Stimulated activated naive CD4-positive, alpha-beta T cell treated with Interleukin-2 at 50 U/mL for 16 hours (primary cell): ENCODE measurements at places on chromosomes 12 and 14.

GRCh38 chr14:24258548-24259265, 4.3 kb downstream of the TGM1 start:
- no peak for DNase-seq

GRCh38 chr14:65517635-65518542, 105.4 kb downstream of the FUT8 start:
- DNase-seq: no peak

- DNase-seq: no peak
These were observed 6.8 kb upstream of the LHX5 start for GRCh38 chr12:113478351-113479011.

- peak; percentile 2 for DNase-seq
These were observed 235.0 kb downstream of the ATP23 start for GRCh38 chr12:58176296-58176869.

- DNase-seq: no peak
These were observed 111.9 kb downstream of the CCDC60 start for GRCh38 chr12:119446459-119446858.

DNA sequence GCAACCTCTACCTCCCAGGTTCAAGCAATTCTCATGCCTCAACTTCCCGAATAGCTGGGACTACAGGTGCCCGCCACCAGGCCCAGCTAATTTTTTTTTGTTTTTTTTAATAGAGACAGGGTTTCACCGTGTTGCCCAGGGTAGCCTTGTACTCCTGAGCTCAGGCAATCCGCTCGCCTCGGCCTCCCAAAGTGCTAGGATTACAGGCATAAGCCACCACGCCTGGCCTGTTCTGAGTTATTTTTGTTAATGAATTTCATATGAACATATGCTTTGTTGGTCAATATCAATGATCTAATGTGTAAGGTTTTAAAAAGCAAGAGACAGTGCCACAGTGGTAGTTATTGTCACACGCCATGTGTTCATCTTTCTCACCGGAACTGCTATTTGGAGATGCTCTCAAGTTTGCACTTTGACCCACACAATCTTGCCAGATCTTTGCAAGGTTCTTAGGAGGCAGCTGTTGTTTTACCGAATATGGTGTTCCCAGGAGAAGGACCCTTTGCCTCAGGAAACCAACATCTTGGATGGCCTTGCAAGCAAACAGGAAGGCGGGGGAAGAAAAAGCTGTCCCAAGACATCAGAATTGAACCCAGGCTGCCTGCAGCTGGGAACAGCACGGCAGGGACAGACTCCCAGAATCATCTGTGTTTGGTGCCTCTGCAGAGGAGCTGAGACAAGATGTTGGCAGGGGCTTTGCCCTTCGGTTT, 30.0 kb downstream of the GALNT16 start:
- DNase-seq: no peak

DNA sequence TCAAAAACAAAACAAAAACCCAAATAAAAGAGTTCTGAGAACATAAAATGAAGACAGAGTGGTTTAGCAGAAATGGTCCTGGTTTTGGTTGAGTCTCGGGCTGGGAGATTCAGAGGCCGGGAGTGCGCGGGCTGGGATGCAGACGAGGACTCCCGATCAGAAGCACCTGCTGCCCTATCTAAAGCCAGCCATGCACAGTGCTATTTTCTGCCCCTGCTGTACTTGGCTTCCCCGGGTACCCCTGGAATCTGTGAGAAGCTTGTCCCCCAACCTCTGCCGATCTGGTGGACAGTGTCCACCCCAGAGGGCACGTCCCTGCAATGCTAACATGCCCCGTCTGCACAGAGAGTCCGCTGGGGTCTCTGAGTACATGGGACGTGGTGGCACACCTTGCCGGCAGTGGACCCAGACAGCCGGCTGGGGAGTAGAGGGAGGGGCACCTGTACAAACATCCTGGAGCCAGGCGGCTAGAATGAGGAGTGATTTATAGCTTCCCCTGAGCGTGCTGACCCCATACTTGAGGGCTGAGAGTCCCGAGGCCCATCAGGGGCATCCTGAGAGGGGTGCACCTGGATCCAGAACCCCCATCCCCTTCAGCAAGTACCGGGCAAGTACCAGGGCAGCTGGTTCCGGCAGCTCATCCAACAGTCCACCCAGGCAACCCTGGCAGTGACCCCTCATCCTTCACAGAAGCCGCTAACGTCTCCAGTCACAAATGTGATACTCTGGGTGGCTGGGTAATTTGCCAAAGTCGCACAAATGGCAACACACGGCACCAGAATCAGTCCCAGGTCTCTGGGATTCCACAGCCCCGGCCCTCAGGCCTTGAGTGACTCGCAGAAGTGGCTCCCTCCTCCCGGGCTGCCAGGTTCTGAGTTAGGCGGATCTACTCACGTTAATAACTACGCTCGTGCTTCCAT, 37.1 kb downstream of the CHGA start:
- no peak for DNase-seq

DNA sequence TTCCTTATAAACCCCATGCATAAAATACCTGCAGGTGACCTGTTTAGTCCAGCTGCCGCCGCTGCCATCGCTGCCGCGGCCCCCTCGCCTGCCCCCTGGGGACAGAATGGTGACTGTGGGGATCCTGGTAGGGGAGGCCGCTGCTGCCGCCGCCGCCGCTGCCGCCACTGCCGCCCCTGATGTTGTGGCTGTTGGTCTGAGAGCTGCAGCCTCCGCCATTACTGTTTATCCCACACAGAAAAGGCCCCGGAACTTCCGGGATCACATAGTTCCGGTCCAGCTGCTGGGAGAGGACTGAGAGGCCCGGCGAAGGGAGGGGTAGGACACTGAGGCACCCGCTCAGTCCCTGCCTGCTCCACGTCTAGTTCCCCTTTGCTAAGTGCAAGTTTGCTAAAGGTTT, 244.9 kb downstream of the C12orf50 start:
- no peak for DNase-seq

DNA sequence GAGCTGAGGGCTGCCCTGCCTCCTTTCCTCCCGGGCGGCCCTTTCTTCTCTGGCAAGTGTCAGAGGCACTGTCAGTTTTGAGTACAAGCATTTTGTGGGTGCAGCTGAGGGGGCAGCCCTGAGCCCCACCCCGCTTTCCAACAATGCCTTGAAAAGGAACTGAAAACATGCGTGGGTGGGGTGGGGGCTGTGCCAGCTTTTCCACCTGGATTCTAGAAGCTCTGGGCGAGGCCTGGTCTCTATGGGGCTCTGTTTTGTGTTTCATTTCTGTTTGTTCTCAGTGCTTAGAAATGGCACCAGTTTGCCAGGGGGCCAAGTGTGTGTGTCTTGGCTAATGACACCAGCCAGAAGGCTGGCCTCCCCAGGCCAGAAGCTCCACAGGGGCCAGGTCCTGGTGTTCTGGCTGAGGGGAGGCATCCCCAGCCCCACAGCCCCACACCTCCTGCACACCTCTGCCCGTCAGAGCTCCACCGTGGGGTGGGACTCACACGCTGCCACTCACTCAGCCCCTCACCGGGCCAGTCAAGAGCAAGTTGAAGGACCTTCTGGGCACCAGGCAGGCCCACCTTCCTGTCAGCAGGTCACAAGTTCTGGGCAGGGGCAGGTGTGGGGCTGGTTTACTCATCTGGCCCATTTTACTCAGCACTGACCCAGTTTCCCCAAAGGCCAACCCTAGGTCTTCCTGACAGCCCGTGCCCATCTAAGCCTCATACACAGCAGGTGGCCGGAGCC, 155.1 kb downstream of the CALM1 start:
- no peak for DNase-seq
